Heart left ventricle (tissue), 16 donors: ENCODE measurements at places on chromosomes 16 and 17. TPM values are rescaled to one million over a fixed set of nuclear protein-coding genes. Genes with fewer than 3 reads are reported as not detected.

DNA sequence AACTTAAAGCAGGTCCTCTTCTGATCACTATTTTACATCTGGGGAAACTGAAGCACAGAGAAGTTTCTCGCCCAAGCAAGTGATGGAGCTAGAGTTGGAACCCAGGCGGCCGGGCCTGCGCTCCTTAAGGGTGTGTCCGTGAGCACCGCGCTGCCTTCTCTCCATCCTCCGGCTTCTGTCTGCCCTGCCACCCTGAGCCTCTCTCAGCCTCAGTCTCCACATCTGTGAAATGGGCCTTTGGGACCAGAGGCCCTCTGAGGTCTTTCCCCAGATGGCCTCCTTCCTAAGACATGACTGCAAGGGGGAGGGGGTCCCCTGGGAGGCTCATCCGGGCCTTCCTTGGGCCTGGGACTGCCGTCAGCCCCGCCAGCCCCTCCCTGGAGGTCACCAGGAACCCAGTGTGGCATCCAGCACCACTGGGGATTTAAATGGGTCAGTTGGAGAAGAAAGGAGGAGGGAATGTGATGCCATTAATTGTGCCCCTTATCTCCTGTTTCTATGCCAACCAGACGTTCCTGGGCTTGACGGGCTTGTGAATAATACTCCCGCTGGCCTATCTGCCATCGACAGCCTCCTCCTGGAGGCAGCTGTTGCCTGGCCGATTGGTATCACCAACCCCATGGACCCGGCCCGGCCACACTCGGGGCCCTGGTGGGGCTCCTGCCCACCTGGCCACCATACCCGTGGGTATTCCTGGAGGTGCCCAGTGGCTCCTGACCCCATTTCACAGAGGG lies 5.1 kb downstream of the ZFPM1 start:
- no peak overlapping the region for H3K27ac ChIP-seq
- peaks cover 53% of the 10 kb centered on the region for H3K4me1 ChIP-seq
- H3K4me3 ChIP-seq: no peak overlapping the region

- H3K27me3 ChIP-seq: peaks cover 10% of the 10 kb centered on the region
- H3K4me1 ChIP-seq: no peaks in the 10 kb centered on the region
- peak; percentile 39 for DNase-seq
- H3K36me3 ChIP-seq: no peaks in the 10 kb centered on the region
- no peak overlapping the region for H3K27ac ChIP-seq
- no peak overlapping the region for H3K4me3 ChIP-seq
Observed at GRCh38 chr17:79192503-79193351, 118.1 kb downstream of the ENGASE start.

CCDC144A gene
- 0.75 TPM for total RNA-seq

FOXN1 gene
- not detected for total RNA-seq

PYDC1 gene
- total RNA-seq: not detected

DNA sequence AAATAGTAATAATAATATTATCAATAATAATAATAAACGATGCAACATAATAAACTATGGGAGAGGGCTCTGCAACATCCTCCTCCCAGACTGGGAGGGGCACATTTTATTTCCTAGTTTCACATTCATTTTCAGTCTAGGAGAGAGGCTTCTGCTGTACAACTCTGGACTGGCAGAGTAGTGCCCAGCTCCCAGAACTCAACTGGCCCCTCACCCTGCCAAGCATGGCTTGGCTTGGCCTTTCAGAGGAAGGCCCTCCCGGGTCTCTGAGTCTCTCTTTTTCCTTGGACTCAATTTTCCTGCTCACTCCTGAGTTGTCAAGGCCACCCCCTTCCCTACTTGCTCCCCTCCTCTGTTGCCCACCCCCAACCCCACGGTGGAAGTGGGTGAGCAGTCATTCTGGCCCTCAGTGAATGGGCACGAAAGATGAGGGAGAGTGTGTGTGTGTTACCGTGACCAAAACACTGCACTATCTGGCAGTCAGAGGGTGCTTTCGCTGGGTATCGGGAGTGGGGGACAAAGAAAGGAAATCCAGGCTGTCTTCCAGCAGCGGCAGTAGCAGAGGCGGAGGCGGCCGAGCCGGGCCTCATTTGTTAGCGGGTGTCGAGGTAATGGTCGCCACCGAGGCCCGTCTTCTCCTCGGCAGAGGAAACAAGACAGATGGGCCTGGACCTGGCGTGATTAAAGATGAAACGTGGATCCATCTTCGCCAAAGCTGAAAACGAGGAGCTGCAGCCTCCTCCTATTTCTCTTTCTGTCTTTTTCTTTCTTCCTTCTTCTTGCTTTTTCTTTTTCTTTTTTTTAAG lies 2.3 kb downstream of the HOXB4 start:
- no peak overlapping the region for H3K4me3 ChIP-seq
- no peak for DNase-seq
- H3K36me3 ChIP-seq: no peaks in the 10 kb centered on the region
- H3K27ac ChIP-seq: no peak overlapping the region

DNA sequence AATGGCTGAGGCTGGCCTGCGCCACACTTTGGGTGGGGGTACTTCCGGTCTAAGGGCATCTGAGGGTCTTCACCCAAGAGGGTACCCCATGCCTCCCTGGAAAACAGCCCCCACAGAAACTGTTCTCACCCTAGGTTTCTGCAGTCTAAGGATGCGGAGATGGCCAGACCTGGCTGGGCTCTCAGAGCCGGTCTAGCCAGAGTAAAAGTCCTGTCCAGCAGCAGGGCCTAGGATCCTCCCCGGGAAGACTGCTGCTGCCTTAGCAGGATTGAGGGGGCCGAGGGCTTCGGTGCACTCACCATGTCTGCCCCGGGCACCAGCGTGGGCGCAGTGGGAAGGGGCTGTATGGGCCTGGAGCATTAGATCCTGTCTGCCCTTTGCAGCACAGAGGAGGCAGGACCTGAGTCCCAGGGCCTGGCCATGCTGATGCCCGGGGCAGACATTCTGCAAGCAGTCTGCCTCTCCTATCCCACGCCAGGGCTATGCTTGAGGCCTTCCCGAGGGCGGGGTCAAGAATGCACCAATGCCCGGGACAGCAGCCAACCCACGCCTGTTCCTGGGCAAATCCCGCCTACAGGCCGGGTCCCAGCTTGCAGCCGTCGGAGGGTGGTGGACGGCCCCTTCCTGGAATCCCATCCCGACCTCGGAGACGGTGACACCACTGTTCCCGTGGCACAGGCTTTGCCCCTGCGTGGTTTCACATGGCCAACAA lies 54.7 kb downstream of the CBFA2T3 start:
- H3K4me1 ChIP-seq: peaks cover 50% of the 10 kb centered on the region
- no peaks in the 10 kb centered on the region for H3K36me3 ChIP-seq
- no peaks in the 10 kb centered on the region for H3K27me3 ChIP-seq
- no peak overlapping the region for H3K4me3 ChIP-seq

SLC52A1 gene
- not detected for total RNA-seq

DNA sequence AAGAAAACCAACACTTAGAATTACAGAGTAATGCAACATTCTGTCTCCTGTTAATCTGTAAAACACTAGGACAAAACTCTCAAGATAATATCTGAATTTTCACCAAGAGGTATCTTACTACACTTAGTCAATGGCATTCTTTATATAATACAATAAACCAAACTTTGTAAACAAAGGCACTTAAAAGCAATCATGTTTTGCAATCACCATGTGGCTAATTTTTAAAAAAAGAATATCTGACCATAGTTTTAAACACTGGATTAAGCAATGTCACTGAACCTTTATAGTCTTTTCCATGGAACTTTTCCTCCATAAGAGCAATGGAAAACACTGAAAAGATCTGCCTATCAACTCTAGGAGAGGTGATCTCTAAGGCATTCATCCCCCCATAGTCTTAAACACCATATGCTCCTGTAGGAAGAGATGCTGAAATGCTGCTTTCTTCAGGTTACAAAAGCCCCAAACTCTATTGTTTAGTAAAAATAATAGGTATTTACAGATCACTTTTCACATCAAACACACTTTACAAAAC lies 144.2 kb upstream of the CORO6 start:
- H3K36me3 ChIP-seq: no peaks in the 10 kb centered on the region
- no peaks in the 10 kb centered on the region for H3K4me1 ChIP-seq
- DNase-seq: no peak
- no peaks in the 10 kb centered on the region for H3K27me3 ChIP-seq
- H3K27ac ChIP-seq: no peak overlapping the region

GRCh38 chr16:69397821-69398521 lies 12.2 kb upstream of the TERF2 start:
- H3K27ac ChIP-seq: peak overlapping the region; percentile 78
- no peaks in the 10 kb centered on the region for H3K27me3 ChIP-seq
- DNase-seq: no peak
- H3K4me1 ChIP-seq: peaks cover 11% of the 10 kb centered on the region
- no peaks in the 10 kb centered on the region for H3K36me3 ChIP-seq

DNA sequence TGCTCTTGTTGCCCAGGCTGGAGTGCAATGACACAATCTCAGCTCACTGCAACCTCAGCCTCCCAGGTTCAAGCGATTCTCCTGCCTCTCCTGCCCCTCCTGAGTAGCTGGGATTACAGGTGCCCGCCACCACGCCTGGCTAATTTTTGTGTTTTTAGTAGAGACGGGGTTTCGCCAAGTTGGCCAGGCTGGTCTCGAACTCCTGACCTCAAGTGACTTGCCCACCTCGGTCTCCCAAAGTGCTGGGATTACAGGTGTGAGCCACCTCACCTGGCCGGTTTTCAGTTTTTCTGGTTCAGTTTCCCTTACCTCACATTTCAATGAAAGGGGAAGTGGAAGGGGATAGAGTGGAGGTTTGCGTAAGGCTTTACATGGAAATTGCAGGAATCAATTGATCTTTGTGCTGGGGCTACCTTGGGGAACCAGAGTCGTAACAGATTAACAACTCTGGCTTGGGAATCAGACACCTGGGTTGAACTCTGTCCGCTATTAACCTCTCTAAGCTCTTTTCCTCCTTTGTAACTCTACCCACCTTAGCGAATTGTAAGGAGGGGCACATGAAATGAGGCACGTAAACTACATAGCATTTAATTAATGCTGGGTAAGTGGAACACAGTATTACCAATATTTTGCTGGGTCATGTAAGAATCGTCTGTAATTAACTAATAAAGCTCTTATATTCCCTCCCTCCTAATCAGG lies 3.2 kb downstream of the MPV17L start:
- peaks cover 13% of the 10 kb centered on the region for H3K36me3 ChIP-seq
- H3K4me3 ChIP-seq: no peak overlapping the region
- H3K4me1 ChIP-seq: no peaks in the 10 kb centered on the region
- no peak for DNase-seq

C16orf87 gene
- total RNA-seq: 15.8 TPM

DNA sequence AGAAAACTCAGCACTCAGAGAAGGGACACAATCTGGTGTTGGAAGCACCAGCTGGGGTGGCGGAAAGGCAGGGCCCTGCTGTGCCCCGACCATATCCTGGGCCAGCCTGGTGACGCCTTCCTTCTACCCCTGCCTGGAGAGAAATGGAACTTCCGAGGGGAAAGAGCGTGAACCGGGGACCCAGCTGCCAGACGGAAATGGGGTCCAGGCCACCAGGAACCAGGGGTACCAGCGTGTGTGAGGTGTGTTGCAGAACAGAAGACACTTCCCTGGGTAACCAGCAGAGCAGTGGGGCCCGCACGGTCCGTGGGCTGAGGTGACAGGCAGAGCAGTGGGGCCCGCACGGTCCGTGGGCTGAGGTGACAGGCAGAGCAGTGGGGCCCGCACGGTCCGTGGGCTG lies 6.8 kb downstream of the RAB40B start:
- peaks cover 12% of the 10 kb centered on the region for H3K4me1 ChIP-seq
- no peaks in the 10 kb centered on the region for H3K27me3 ChIP-seq
- no peak overlapping the region for H3K27ac ChIP-seq
- DNase-seq: peak; percentile 19

GRCh38 chr16:15674571-15674970 lies 24.5 kb downstream of the NDE1 start:
- no peak overlapping the region for H3K4me3 ChIP-seq
- no peaks in the 10 kb centered on the region for H3K27me3 ChIP-seq
- DNase-seq: no peak

- H3K27ac ChIP-seq: no peak overlapping the region
- H3K36me3 ChIP-seq: peaks cover 30% of the 10 kb centered on the region
- H3K4me1 ChIP-seq: no peaks in the 10 kb centered on the region
- H3K27me3 ChIP-seq: no peaks in the 10 kb centered on the region
- no peak for DNase-seq
- no peak overlapping the region for H3K4me3 ChIP-seq
Observed at GRCh38 chr17:29753845-29754439, 131.2 kb upstream of the CORO6 start.

GRCh38 chr17:43768382-43768781 lies 9.8 kb upstream of the SOST start:
- H3K27me3 ChIP-seq: no peaks in the 10 kb centered on the region
- no peak overlapping the region for H3K27ac ChIP-seq
- H3K4me1 ChIP-seq: peaks cover 40% of the 10 kb centered on the region
- H3K4me3 ChIP-seq: no peak overlapping the region
- H3K36me3 ChIP-seq: peaks cover 22% of the 10 kb centered on the region
- peak; percentile 79 for DNase-seq

TMEM204 gene
- 64.2 TPM for total RNA-seq
